Activated CD8-positive, alpha-beta memory T cell treated with anti-CD3 and anti-CD28 coated beads, Interleukin-2, amount 50 U/mL, for 4 hours (primary cell): ENCODE measurements at places on chromosomes 3 and 15.

- no peak for DNase-seq
Measured at GRCh38 chr3:49134471-49135265, 1.8 kb upstream of the LAMB2 start.

DNA sequence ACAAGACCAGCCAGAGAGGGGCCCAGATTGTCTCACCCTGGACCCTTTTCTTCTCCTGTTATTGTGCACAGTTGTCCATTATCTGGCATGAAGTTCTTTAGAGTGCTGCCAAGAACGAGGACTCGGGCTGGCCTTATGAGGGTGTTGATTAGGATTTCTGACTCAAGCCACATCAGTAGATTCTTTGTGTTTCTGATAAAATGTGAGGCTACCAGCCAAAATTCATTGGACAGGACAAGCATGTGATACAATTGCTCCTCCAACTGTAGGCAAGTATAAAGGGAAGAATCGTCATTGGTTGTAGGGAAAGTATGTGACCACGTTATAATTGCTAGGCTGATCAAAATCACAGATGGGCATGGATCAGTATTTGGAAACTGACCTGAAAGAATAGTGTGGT lies 99.2 kb upstream of the TMC3 start:
- no peak for DNase-seq

DNA sequence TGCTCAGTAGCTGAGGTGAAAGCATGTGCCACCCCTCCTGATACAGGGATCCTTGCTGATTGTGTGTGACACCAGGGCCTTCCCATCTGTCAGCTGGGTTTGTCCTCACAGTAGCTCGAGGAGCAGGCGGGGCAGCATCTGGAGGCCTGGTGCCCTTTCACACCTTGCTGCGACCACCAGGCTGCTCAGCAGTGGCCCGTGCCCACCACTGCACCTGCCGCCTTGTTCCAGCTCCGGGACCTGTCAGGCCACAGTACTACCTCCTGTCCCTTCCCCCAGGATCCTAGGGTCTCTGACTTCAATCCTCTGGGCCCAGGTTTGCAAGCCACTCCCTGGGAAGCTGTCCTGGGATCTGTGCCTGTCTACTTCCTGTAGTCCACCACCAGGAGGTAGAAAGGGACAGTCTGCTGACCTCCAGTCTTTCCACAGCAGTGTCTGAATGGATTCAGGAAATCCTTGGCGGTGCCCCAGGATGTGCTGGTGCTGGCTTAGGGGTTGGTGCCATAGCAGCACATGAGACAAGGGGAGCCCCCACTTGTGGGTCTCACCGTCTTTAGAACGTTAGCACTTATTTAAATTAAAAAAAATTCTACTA lies 27.5 kb downstream of the APBA2 start:
- no peak for DNase-seq

GRCh38 chr3:108415661-108416060 lies 94.7 kb downstream of the MYH15 start:
- DNase-seq, result no peak
